Stimulated activated CD8-positive, alpha-beta memory T cell treated with anti-CD3 and anti-CD28 coated beads, Interleukin-2, amount 100 ng/mL, for 48 hours (primary cell): ENCODE measurements at places on chromosomes 5 and 9.

- no peak for DNase-seq
Observed at GRCh38 chr5:96336351-96336985, 96.6 kb downstream of the PCSK1 start.

DNA sequence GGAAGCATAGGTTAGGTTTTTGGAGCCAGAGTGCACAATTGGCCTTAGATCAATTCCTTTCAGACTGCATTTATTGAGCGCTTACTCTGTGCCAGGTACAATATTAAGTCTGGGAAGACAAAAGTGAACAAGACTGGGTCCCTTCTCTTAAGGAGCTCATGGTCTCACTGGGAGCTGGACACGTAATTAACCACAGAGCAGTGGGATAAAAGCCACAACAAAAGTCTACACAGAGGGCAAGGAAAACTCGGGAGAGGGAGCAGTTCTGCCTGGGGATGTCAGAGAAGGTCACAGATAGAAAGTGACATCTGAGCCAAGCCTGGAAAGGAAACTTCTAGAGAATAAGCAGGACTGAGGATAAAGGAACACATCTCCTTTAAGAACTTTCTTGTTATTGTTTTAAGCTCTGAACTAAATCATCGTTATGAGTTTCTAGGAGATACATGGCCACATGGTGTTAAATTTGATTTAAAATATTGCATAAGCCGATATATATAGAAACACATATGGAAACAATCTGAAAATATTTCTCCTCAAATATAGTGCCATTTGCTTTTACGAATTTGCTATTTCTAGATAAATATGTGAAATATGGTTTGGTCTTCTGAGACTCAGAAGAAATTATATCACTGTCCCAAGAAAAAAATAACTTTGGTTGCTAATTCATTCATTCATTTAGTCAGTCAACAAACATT, 40.1 kb upstream of the PDE8B start:
- no peak for DNase-seq

DNA sequence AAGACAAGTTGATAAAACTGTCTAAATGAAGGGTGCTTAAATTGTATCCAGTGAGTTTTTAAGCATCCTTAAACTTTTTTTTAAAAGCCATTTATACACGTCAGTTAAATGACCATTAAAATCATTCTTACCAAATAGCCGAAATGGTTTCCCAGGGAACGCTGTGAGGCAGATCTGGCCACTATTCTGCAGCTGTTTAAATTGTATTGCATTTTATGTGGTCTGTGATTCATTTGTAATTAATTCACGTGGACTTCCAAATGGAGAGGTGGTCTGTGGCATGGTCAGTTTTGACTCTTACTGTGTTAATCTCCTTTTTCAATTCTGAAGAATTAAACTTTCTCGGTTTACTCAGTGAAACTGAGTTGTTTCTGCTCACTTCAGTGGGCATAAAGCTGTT, 113.7 kb upstream of the OTULINL start:
- DNase-seq: no peak

DNA sequence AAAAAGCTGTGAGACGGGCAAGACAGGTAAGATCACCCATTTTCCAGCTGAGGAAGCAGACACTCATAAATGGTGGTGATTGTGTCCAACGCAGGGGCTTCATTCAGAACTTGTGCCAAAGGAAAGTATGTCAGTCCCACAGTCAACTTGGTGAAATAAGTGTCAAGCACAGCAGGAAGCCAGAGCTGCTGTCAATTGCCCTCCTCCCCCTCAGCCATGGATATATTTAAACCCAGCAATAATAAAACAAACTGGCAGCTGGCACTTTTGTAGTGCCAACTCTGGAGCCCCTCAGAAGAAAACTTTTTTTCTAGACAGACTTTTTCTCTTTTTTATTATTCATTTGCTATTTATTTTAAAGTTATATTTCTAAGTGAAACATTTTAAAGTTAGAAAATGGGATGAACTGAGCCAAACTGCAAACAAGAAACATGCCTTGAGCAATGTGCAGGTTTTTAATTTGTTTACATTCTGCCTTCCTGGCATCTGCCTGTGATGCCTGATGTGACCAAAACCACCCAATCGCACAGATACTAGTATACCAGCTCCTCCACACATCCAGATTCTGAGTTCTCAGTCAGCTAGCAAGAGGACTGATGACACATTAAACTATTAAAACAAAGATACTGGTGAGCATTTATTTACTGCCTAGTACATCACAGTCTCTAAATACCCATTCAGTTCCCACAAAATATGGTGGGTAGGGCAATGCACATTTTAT, 17.0 kb downstream of the DMAC1 start:
- no peak for DNase-seq

- no peak for DNase-seq
Observed at GRCh38 chr5:126398791-126399190, 24.4 kb upstream of the GRAMD2B start.
